NCI-H524 treated with DMSO at 0.1 percent for 48 hours (cell line): ENCODE measurements at places on chromosomes 3 and 15.
A peak's percentile ranks its signal among the peaks of the same experiment; 100 is the strongest.

- DNase-seq = no peak
Observed at GRCh38 chr15:62280625-62281024, 115.5 kb upstream of the C2CD4B start.

GRCh38 chr3:167882057-167882667, 146.6 kb downstream of the SERPINI1 start:
- peak; percentile 26 for DNase-seq

GRCh38 chr3:69392415-69392814, 6.5 kb upstream of the FRMD4B start:
- DNase-seq = no peak

- no peak for DNase-seq
Observed at GRCh38 chr3:9248522-9249271, 749 bp downstream of the SRGAP3 start.

GRCh38 chr3:2420919-2421318, 322.3 kb downstream of the CNTN4 start:
- no peak for DNase-seq

DNA sequence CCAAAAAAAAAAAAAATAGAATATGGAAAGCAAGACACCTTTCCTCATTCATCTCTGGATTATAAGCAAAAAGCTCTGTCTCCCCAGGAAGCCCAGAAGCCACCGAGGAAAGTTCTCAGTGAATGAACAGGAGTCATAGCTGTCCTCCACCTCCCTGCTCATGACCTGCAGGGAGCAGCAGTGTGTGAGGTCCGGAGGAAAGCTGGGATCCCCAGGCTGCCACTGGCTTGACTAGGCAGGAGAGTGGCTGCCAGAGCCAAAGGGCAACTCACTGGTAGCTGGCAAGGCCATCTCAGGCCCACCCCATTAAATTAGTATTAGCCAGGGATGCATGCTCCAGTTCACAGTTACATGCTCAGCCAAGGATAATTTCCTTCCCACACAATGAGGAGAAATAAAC, 191.6 kb upstream of the STT3B start:
- no peak for DNase-seq

DNA sequence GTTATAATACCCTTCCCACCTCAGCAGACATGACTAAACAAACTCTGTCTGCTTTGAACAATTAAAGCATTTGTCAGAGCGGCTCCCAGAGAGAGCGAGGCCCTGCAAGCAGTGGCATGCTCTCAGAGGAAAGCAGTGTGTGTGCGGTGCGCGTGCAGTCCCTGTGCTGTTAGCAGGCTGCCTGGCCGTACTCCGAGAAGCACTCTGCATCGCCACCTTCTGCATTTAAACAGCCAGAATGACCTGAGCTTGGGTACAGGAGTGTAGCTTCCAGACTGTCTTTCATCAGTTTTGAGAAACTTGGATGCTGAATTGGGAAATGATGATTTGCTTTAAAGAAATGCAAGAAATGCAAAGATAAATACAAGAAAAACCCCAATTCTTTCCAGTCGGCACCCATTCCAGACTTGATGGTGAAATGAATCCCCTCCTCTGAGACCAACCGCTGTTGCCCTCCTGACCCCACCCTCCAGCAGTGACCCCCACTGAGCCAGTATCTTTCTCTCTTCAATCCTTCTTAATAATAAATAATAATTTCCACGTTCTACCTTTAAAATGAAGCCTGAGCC, 113.5 kb downstream of the VGLL4 start:
- no peak for DNase-seq

GRCh38 chr15:65832549-65833364, 36.5 kb upstream of the RAB11A start:
- DNase-seq = peak; percentile 99

GRCh38 chr15:67161881-67162280, 92.6 kb downstream of the AAGAB start:
- DNase-seq = no peak

DNA sequence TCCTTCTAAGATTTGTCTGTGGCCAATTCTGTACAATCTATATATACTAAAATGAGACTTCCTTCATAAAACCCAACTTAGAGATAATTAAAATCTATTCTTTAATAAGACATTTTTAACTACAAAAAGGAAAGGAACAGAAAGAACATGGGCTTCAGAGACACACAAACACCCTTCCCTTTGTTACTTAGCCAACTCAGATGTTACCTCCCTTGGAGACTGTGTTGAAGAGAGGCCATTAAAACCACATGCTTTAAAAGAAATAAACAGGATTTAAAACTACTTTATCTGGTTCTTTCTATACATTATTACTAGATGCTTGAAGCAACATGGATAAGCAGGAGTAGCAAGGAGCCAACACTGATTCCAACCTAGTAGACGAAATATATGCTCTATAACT, 42.0 kb downstream of the LRRFIP2 start:
- no peak for DNase-seq
